ENCODE measurements at places on chromosomes 6 and 20.

DNA sequence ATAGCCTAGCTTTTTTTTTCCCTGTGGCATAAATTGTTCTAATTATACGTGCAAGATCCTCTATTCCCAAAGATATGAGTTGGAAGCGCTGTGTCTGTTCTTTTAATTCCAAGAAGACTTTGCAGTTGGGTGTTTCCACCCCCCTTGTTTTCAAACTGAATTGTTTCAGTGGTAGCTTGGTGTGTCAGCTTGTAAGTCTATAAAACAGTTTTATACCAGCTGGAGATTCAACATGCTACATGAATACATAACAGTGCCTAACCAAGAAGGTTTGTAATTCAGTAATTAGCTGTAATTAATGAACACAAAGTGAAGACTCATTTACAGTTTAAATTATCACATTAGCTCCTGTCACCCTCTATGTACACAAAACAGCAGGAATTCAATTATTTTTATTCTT, 154.0 kb downstream of the ZNF217 start:
- no peak for DNase-seq

DNA sequence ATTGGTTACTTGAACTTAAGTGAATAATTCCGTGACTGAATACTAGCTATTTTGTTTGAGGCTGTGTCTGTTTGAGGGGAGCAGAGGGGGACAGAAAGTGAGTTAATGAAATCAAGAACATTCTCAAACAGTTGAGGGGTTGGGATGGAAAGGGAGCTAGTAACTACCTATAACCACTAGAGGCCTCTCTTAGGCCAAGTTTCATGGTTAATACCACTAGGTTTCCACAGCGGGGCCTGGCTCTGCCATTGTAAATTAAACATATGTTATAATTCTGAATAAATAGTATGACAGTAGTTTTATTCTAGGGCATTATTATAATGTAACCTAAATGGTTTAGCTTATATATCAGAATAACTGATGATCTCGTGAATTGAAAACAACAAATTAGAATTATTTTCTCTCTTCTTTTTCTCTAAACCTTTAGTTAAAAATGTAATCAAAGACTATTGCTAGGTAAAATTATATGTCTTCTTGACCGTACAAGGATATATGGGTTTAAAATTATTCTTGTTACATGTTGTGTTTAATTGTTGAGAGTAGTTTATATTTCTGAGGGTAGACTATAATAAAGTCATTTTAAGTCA, 108.1 kb downstream of the BCKDHB start:
- peak; percentile 77 for DNase-seq

DNA sequence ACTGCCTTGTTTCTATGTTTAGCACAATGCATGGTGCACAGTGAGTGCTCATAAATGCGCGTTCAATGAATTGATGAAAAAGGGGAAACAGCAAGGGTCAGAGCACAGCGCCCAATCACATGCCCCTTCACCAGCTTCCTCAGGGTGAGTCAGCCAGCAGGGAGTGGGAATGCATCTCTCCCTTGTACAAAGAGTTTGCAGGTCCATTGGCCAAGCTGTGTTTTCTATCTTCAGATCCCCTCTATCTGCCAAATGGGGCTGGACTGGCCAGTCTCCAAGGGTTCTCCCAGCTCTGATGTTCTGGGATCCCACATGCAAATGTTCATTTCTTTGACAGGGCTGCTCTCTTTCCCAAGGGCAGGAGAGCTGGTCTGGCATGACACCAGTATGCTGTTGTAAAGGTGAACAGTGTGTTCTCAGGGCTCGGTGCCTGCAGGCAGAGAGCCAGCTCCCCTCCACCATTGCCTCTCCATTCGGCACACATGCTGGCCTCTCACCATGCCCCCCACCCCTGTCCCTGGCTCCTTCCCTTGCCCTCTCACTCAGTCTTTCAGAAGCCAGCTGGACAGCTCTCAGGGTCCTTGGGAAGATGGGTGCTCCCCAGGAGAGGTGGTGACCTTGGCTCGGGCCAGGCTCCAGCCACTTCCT, 25.0 kb downstream of the ANGPT4 start:
- DNase-seq = no peak

DNA sequence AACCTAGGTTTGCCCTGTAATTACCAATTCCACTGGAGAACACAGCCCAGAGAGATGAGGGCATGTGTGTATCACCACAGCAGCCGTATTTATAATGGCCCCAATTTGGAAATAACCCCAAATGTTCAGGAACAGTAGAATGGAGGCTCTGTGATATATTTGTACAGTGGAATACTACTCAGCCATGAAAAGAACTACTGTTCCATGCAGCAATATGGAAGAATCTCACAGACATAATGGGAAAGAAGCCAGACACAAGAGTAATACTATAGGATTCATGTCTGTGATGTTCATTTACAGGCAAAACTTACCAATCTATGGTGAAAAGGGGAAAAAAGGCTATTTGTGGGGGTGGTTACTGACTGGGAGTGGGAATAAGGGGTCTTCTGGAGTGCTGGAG, 83.7 kb upstream of the TRAF3IP2 start:
- DNase-seq = no peak

DNA sequence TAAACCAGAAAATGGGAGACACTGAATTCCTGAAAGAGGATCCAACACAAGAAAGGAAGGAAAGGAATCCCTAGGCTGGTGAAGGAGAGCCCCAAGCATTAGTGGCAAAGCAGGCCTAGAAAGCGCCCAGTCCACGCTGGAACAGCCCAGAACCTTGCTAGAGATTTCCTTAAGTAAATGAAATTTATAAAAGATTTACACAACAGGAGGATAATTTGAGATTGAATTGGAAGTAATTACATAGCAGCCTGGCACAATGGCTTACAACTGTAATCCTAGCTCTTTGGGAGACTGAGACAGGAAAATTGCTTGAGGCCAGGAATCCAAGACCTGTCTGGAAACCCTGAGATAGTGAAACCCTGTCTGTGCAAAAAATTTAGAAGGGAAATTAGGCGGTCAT, 26.8 kb upstream of the C20orf144 start:
- no peak for DNase-seq

- DNase-seq = peak; percentile 21
Measured at GRCh38 chr6:17172836-17173470, 71.1 kb downstream of the STMND1 start.

DNA sequence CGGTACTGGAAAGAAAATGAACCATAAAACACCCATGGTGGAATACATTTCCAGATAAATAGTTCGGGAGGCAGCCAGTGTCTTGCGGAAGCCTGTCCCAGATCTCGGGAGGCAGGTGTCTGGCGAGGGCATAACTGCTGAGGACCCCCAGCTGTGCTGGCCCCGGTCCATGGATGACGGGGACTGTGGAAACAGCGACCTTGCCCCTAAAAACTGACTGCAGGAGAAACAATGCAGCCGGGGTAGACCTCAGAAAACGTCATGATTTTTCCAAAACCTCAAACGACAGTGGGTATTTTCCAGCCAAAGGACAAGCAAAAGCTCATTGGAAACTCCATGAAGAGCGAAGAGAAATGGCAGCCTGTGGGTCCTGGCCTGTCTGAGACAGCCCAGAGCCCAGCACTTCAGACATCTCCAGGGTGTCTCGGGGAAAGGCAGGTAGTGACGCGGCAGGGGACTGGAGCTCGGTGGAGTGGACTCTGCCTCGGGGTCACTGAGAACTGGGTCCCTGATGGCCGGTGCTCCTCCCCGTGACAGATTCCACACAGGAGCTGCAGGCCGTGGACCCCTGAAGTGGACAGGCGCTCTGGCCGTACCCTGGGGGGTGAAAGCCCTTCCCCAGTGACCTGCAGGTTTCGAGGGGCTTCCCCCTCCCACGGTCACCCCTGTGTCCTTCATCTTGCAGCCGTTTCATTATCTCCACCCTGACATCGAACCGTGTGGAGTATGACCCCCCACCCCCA, 188.6 kb downstream of the SYNDIG1 start:
- DNase-seq = no peak

DNA sequence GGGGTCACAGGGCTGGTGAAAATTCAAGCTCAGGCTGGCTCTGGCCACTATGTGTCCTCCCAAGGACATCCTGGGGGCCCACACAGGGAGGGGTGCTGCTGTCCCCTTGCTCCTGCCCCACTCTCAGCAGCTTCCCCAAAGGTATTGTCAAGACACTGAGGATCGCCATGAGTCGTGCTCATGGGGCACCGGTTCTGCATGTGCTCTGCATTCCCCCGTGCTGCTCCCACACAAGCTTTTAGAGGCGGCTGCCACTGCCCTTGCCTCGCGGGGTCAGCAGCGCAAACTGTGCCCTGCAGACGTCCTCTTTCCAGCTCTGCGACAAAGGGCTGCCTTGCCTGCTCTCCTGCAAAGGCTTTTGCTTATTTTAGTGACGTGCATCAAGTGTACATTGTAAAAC, 179.8 kb downstream of the ERMARD start:
- no peak for DNase-seq

DNA sequence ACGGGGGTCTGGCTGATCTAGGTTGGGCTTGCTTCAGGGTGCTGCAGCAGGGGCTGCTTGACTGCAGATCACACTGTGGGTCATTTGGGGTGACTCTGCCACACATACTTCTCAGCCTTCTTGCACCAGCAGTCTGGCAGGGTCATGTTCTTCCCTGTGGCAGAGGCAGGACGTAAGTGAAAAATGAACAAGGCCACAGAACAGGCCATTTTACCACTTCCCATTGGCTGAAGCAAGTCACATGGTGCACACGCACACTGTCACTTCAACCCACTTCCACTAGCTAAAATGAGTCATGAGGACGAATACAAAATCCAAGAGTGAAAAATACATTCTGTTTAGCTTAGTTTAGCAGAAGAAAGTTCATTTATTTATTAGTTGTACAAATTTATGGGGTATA, 168.6 kb upstream of the GGTLC1 start:
- no peak for DNase-seq

- DNase-seq = no peak
Measured at GRCh38 chr6:56509031-56509430, 133.7 kb downstream of the DST start.

GRCh38 chr6:47032974-47033765, 9.0 kb downstream of the ADGRF1 start:
- DNase-seq = no peak

DNA sequence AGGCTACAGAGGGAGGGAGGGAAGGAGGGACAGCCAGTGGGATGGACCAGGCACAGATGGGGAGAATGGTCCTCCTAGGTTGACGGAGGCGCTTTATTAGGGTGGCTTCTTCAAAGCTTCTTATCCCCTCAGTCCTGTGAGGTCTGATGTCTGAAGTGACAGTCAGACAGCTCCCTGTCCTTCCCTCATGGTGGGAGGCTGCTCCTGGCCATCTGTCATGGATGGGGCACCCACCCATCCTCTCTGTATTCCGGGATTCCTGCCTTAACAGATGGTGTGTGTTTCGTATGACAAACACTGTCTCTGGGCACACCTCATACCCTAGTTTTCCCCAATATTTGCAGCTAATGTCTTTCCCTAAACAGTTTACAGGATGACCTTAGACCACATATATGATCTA, 7.9 kb downstream of the RIN2 start:
- DNase-seq = no peak

DNA sequence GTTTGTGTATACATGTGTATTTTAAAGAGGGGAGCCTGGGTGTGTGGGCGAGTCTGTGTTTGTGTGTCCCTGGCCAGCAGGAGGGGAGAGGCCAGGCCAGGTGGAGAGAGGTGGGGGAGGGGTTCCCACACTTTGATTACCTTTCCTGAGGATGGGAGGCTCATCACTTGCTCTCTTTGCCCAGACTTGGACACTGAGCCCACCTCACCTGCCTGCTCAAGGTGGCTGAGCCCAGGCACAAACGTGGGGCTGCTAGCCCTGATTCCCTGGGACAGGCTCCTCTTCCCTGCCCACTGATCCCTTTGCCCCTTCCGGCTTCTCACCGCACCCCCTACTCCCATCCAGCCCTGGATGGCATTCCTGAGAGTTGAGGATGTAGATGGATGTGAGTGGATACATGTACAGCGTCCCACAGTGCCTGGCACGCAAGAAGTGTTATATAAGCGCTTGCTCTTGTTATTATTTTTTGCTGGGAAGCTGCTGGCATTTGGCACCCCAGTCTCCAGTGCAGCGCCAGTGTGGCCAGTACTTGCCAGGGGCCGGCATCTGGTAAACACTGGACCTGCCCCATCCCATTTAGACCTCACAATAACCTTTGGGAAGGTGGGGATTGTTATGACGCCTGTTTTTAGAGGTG, 2.7 kb downstream of the CEBPB start:
- peak; percentile 45 for DNase-seq

DNA sequence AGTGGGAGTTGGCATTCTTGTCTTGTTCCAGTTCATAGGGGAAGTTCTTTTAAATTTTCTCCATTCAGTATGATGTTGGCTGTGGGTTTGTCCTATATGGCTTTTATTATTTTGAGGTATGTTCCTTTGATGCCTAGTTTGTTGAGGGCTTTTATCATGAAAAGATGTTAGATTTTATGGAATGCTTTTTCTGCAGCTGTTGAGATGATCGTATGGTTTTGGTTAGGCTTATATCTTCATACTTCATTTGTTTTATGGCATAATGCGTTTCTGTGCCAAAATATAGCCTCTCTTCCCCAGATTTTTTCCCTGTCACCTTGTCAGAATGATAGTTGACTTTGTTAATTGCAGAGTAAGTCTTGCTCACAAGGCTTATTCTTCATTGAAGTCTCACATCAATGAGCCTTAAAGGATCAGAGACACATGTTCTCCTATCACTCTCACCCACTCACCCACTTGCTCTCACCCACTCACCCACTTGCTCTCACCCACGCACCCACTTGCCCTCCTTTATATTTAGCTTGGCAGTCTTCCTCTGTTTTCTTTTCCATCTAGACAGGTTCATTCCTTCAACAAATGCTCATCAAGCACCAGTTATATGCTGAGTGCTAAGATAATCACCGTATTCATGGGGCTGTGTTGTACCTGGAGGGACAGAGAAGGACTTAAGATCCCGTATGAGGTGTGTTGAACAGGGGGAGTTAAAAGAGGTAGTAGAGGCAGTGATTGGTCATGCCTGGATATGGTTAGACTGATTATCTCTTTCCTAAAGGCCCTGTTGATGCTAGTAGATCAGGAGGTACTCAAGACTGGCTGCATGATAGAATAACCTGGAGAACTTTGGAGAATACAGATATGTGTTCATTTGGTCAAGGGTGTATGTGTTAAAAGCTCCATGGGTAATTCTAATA, 19.3 kb downstream of the UST start:
- DNase-seq = no peak
